ENCODE measurements at places on chromosomes 4 and X. TPM values are rescaled to one million over a fixed set of nuclear protein-coding genes. Genes with fewer than 3 reads are reported as not detected.

Gene MAB21L2
- total RNA-seq, result not detected

Gene MGARP
- 0.69 TPM for total RNA-seq

Gene NEUROG2
- not detected for total RNA-seq

Gene ASB5
- not detected for total RNA-seq

Gene CABS1
- total RNA-seq, result not detected

Gene LIN54
- 7.2 TPM for total RNA-seq

Gene CPLX1
- 0.44 TPM for total RNA-seq

Gene SRPK3
- not detected for total RNA-seq

Gene PSAPL1
- 0.33 TPM for total RNA-seq

Gene SSX3
- total RNA-seq, result not detected

Gene HSFX3
- total RNA-seq, result not detected

Gene SPRY1
- 2.4 TPM for total RNA-seq

Gene FOXR2
- total RNA-seq, result not detected

Gene PRICKLE3
- total RNA-seq, result 18.6 TPM

Gene C4orf51
- total RNA-seq, result not detected

Gene ARR3
- not detected for total RNA-seq

Gene MAGEA2
- 0.16 TPM for total RNA-seq

Gene GABRG1
- total RNA-seq, result not detected

Gene INTS6L
- total RNA-seq, result 0.31 TPM
